ENCODE measurements at places on chromosomes 11 and 22. TPM values are rescaled to one million over a fixed set of nuclear protein-coding genes. Genes with fewer than 3 reads are reported as not detected.

Gene KRTAP5-1
- total RNA-seq = not detected

Gene PANX2
- total RNA-seq = 0.52 TPM

Gene SYT13
- not detected for total RNA-seq

Gene TNNI2
- total RNA-seq = not detected

Gene OR51B5
- 0.26 TPM for total RNA-seq

Gene GP1BB
- 0.79 TPM for total RNA-seq

Gene TRIM51
- total RNA-seq = not detected

Gene PAX6
- total RNA-seq = 0.34 TPM

Gene TMEM86A
- 0.60 TPM for total RNA-seq
